Thoracic aorta endothelial cell (primary cell): ENCODE measurements at places on chromosomes 2 and 18. TPM values are rescaled to one million over a fixed set of nuclear protein-coding genes. Genes with fewer than 3 reads are reported as not detected.

KCNS3 gene
- 0.53 and 3.0 TPM in 2 replicates for total RNA-seq

MC2R gene
- not detected in 2 replicates for total RNA-seq

CRYGD gene
- not detected in 2 replicates for total RNA-seq

PDIA6 gene
- total RNA-seq = 469 and 501 TPM in 2 replicates

HNMT gene
- total RNA-seq = 15.4 and 15.7 TPM in 2 replicates

DSG4 gene
- total RNA-seq = not detected in 2 replicates

ANKRD44 gene
- total RNA-seq = 13.6 and 15.8 TPM in 2 replicates

IKZF2 gene
- 0.93 and 1.9 TPM in 2 replicates for total RNA-seq

PID1 gene
- total RNA-seq = 0.13 TPM in 1 of 2 replicates, not detected in the other

CIB4 gene
- total RNA-seq = not detected in 2 replicates

DLX1 gene
- 0.07 TPM in 1 of 2 replicates, not detected in the other for total RNA-seq

CDH2 gene
- total RNA-seq = 13.3 and 42.4 TPM in 2 replicates

OXER1 gene
- total RNA-seq = not detected in 2 replicates

GEN1 gene
- total RNA-seq = 33.2 and 43.4 TPM in 2 replicates

DUSP19 gene
- 2.4 TPM in 2 replicates for total RNA-seq

PSMA8 gene
- total RNA-seq = not detected in 2 replicates

WNT10A gene
- total RNA-seq = 0.07 TPM in 1 of 2 replicates, not detected in the other

YWHAQ gene
- total RNA-seq = 469 and 541 TPM in 2 replicates

SLC4A5 gene
- total RNA-seq = 0.79 and 0.80 TPM in 2 replicates
